ENCODE measurements at places on chromosomes 13 and 19.

GRCh38 chr13:38483623-38484022 is 134.0 kb downstream of the UFM1 start:
- DNase-seq, result no peak

DNA sequence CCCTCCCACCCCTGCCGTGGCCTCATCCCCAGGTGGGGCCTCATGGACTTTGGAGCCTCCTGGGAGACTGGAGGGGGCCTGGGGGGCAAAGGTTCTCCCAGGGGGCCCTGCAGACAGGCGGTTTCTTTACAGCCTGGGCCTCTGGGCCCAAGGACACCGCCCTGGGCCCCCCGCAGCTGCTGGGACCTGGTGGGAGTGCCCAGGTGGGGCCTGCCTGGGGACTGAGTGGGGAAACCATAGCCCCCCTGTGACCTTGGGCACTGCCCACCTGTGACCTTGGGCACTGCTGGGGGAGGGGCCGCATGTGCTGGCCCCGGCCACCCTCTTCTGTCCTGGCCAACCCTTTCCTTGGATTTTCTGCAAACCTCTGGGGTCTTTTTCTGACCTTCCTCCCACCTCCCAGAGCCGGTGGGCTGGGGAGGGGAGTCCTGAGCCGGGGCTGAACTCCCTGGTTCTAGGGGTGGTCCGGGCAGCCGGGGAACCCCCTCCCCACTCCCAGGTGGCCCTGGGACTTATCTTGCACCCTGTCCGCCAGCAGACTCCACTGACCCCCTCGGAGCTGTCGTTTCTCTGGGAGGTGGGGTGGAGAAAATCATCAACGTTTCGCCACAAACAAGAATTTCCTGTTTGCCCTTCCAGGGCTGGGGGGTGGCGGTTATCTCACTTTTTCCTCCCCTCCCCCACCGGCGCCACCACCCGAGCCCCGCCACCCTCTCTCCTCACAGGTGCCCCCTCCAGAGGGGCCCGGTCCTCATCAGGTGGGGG is 27.0 kb downstream of the ARID3A start:
- DNase-seq, result no peak

- no peak for DNase-seq
Observed at GRCh38 chr19:40585241-40585981, 8.7 kb downstream of the SHKBP1 start.

GRCh38 chr13:43731296-43731695 is 55.5 kb downstream of the ENOX1 start:
- no peak for DNase-seq

DNA sequence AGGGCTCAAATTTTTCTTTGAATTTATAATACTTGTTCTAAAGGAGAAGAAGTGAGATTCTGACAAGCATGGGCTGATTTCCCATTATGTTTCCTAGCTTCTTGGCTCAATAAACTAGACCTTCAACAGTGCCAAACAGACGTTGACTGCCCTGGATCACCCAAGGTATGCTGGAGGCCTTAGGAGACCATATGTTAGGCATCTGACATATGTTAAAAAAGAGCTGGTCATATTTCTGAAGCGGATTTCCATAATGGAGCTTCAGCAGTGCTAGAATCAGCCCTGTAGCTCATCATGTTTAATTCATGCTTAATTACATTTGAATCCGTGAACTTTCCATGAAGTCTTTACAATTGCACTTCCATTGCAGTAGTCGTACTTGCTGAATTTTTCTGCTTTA is 653.3 kb downstream of the DIAPH3 start:
- peak; percentile 56 for DNase-seq

GRCh38 chr13:40368127-40368891 is 298.1 kb downstream of the FOXO1 start:
- DNase-seq, result no peak

DNA sequence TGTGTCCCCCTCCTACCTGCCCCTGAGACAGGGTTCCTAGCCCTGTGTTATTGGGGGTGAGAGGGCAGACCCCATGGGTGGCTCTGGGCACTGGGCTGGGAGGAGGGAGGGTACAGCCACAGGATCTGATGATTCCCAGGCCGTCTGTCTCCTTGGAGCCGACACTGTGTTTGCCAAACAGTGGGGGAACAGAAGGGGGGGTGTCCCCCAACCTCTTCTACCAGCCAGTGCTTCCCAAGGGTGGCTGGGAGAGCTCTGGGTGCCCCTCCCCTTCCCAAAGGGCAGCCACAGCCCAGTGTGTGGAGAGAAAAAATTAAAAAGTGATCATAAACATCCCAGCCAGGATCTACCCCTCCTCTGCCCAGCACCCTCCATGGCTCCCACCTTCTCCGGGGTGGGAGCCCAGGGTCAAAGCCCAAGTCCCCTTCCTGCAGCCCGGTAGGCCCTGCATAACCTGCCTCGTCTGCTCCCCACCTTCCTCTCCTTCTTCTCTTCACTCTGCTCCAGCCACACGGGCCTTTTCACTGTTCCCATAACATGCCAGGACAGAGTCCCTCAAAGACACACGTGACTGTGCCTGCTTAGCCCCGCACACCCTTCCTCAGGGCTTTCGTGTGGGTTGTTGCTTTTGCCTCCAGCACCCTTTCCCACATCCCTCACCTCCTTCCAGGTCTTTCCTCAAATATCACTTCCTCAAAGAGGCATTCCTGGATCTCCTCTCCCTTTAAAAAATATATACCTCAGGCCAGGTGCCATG is 1.4 kb upstream of the PLIN4 start:
- no peak for DNase-seq

- no peak for DNase-seq
Observed at GRCh38 chr13:99405966-99406365, 95.3 kb upstream of the TM9SF2 start.

DNA sequence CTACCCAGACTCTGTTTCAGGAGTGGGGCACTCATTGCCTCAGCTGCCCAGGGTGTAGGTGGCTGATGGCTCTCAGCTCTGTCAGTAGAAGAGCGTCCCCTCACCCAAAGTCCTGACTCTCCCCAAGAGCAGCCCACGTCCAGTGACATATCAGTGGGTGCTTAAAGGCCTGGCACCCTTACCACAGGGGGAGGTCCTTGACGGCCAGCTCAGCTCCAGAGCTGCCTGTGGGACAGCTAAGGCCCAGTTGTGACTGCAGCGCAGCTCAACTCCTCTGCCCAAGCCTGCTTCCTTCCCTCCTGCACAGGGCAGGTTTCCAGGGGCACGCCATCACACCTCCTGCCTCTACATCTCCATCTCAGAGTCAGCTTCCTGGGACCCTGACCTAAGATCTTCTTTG is 32.4 kb downstream of the GRIK5 start:
- DNase-seq, result no peak

DNA sequence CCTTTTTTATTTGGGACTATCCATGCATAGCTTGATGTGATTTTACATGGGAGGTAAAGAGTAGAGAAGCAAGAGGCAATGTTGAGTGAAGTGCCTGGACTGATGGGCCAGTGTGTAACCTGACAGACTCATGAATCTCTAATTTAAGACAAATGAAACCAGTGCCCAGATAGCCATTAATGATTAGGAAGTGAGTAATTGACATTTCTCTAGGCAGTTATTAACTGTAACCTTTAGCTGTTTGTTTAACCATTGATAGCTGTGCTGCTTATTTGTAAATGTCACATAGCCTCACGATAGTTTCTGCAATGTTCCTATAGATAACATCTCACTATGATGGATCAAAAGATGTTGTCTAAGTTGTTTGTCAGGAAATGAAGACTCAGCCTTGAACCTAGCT is 1047.5 kb upstream of the SPRY2 start:
- no peak for DNase-seq

- DNase-seq, result no peak
Observed at GRCh38 chr19:49415102-49415809, 8.0 kb downstream of the PTH2 start.

DNA sequence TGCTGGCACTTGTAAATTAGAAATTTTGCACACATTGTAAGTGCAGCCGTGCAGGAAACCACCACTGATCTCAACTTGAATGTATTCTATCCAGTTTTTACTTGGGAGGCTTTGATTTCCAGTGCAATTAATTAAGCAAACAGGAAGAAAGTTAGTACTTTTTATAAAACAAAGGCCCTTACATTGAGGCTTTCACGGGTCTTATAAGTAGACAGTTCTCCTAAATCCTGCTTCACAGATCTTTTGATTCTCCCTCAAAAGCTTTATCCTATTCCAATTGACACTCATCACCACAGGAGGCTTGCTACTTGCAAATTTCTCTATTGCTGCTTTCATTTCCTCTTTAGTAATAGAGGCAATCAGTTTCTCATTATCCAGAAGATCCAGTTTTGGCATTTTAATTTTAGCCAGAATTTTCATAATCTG is 90.1 kb downstream of the ERCC5 start:
- DNase-seq, result peak; percentile 19

DNA sequence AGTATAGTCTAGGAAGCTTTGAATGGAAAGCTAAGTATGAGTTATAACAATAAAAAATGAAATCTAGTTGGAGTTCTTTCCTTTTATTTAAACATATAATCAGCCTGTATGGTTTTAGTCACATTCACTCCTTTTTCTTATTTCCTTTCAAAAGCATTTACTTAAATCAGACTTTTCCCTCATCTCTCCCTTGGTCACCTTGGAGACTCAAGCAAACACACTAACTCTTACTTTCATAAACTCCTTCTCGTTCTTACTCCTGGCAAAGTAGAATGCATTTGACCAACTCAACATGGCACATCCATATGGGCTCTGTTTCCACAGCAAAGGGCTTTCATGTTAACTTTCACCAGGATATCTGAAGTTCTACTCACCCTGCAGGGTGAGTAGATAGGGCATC is 400.0 kb downstream of the LMO7 start:
- DNase-seq, result no peak

DNA sequence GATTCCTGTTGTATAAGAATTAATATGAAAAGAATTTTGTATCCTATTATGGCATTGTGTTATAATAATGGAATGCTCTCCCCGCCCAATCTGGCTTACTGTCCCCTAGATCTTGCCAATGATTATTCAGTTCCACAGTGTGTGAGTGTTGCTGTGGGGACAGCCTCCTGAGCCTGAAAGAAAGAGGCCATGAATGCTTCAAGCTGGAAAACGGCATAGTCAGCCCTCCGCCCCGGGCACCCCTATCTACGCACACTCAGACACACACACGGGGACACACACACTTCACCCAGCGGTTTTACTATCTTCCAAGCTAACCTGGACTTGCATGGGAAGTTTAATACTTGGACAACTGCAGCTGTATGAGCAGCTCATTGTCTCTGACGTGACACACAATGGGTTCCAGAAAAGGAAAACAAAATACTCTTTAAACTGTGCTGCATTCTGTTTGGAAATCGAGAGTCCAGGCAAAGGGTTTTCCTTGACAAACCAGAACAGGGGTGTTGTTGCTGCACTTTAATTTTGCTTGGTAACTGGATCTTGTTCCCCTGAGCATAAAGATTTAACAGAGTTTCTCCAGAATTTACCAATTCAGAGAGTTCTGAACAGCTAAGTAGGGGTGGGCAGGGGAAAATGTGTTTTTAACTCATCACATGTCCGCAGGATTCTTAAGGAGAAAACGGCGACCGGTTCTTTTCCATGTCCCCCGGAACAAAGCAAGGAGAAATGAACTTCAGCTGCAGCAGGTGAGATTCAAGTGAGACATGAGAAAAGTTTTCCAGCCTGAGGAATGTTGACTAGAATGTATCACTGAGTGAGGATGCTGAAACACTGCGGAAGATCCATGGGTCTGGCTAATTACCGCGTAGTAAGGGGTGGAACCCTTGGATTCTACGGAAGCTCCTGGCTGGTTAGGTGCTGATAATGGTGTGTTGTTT is 472.9 kb downstream of the FOXO1 start:
- DNase-seq, result no peak

DNA sequence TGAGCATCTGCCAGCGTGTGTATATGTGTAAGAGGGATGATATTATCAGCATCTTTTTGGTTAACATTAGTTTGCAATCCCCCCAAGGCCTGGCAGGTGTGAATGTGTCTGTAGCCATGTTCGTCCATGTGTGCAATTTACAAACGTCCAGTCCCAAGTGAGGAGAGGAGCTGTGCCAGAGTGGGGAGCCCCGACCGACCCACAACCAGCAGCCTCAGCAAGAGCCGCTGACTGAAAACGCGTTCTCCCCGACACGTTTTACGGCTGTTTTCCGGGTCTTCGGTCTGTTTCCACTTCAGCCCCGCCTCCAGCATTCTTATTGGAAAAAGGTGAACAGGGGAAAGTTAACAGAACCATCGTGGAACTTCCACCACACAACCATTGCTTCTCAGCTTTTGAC is 119.1 kb upstream of the SOX1 start:
- DNase-seq, result no peak

DNA sequence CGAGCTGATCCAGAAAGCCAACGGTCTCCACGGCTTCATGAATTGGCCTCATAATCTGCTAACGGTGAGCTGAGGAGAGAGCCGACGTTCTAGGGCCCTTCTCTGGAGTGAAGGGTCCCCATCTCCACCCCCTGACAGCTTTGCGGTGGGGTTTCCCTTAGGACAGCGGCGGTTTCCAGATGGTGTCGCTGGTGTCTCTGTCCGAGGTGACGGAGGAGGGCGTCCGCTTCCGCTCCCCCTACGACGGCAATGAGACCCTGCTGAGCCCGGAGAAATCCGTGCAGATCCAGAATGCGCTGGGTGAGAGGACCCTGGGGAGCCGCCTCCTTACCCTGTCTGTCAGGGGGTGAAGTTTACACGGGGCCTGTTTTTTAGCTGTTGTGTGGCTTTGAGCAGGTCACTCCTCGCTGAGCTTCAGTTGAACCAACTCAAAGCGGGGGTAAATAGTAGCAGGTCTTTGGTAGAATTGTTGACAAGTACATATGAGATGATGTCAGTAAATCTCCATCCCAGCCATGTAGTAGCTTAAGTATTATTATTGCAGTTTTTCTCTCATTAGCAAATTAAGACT is 801 bp downstream of the QTRT1 start:
- DNase-seq, result peak; percentile 50

DNA sequence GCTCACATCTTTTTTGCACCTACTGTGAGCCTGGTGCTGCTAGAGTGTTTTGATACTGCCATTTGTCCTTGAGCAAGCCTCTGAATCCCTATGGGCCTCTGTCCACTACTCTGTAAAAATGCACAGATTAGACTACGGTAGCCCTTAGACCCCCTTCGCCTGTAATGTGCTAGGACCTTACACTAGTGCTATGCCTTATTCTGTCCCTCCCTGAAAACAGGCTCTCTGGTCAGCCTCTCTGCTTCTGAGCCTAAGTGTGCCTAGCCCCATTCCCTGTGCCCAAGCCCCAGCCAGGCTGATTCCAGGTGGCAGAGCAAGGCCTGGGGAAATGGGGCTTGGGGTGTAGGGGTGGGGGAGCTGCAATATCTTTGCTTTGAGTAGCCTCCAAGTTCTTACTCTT is 10.7 kb downstream of the HMGB1 start:
- no peak for DNase-seq

DNA sequence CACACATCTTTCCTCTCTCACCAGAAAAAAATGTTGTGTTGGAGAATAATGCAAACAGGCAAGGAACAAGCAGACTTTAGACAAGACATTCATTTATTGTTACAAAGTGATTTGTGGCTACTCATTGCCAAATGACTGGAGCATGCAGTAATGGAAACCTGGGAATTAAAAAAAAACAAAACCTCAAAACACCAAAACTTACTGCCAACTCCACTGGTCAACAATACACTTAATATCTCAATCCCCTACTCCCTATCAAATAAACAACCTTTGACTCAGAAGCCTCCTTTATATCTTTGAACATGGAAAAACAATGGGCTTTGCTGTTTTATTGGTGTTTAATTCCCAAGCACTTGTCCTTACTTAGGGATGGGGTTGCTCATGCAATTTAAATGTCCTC is 112.8 kb downstream of the POSTN start:
- DNase-seq, result no peak

Measured in spinal cord (tissue), 10 donors.